ENCODE measurements at places on chromosomes 2 and 18.

DNA sequence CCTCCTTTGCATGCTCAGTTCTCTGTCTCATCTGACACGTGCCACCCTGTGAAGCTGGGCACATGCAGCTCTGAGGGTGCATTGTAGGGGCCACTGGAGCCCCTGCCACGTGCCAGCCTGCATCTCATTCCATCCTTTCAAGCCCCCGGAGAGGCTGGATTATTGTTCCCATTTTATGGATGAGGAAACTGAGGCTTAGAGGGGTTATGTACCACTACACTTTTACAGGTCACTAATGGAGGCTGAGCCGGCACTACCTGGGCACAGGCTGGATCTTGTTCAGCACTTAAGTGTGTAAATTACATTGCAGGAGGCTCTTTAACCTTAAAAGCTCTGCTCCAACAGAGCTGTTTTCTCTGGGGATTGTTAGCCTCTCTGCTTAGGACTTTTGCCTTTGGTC, 47.5 kb downstream of the KCNIP3 start:
- no peak for DNase-seq

DNA sequence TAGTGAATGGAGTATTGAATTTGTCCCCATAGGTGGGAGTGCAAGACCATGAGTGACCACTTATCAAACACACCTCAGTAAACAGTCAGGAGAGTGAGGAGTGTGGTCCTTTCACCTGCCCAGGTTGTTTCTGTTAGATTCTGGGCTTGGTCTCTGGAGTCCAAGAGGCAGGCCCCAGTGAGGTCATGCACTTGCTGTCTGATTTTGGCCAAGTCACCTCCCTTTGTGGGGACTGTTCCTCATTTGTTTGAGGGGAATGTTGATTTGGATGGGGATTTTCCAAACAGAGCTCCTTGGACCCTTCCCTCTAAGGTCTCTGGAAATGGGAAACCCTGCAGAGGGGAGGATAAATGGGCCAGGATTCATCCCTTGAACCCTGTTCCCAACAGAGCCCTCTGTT, 7.3 kb downstream of the IL1RN start:
- no peak for DNase-seq

DNA sequence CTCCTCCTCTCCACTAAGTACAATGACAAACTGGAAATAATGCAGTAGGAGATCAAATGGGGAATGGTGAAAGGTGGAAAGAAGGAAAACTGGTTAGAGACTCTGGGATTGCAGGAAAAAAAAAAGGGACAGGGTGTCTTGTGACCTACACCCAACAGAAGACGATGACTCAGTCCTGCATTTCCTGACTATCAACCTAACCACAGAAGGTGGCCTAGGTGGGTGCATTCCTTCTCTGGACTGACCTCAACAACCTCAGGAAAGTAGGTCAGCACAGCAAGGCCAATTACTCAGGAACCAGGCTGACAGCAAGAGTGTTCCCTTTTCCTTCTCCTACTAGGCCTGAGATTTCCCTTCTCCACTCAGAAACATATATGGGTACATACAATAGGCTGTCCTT, 1386.4 kb upstream of the ZEB2 start:
- no peak for DNase-seq

DNA sequence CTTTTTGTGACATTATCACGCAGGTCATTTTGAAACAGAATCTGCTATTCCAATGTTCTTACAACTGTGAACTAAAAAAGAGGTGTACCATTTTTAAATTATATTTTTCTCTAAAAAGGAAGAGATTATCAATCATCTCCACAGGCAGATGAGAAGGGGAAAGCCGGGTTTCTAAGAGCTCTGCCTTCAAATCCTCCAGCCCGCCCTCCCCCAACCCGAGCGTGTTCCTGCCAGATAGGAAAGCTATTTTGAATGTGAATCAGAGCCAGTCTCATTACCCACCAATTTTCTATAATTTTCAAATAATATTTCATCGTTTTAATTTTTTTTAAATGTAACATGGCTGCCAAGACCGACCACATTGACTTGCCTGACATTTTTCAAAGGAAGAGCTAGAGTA, 65.9 kb downstream of the KCNF1 start:
- DNase-seq: no peak

- no peak for DNase-seq
Measured at GRCh38 chr2:1081451-1082225, 131.0 kb downstream of the SNTG2 start.

DNA sequence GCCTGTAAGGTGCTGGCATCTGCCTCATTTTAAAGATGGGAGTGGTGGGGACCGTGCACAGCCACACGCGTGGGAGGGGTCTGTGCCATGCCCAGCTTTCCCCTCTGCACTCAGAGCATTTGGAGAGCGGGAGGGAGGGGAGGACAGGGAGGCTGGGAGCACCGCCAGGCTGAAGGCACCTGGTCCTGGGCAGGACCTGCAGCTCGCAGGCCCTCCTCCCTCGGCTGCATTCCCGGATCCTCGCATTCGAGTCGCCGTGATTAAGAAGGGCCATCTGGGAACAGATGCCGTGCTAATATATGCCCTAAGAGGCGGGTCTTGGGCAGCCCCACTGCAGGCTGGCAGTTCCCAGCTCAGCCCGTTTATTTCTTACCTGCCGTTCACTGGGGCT, 84.0 kb downstream of the PTGR3 start:
- DNase-seq: no peak

DNA sequence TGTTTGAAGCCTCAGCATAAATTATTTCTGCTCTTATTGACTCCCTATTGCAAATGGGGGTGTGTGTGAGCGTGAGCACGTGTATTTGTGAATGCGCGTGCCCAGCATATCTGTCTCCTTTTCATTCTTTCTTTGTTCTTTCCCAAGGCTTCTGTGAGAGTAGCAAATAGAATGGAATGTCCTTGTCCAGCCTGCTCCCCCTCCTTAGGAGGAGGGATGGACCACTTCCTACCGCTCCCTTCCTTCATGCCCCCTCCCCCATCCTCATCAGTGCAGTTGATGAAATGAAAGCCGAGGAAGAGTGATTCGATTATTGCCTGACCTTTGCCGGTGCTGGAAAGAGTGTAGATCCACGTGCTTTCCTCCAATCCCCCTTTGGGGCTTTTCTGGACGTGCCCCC, 102.0 kb downstream of the CPO start:
- DNase-seq: no peak

DNA sequence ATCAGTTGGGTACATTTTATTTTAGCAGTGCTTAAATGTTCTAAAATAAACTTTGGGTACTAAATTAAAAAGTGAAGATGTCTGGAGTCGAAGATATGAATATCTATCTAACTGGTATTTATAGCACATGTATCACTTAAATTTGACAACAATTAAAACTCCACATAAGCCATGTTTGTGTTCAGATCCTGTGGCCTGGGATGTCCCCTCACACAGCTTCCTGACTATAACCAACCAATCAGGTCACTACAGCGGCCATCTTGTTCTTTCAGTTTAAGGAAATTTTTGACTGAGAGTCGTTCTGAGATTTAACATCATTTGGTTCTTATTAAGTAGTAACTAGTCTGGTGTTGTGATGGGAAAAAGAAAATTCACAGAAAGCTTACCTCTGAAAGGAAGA, 170.7 kb upstream of the NRP2 start:
- no peak for DNase-seq

GRCh38 chr18:60585670-60586069, 213.1 kb upstream of the MC4R start:
- DNase-seq: no peak

All from stimulated activated CD4-positive, alpha-beta T cell treated with anti-CD3 and anti-CD28 coated beads, Interleukin-1b, Interleukin-23, amount 100 ng/mL, for 4 hours (primary cell).